ENCODE measurements at places on chromosomes 4 and X.
A peak's percentile ranks its signal among the peaks of the same experiment; 100 is the strongest.

DNA sequence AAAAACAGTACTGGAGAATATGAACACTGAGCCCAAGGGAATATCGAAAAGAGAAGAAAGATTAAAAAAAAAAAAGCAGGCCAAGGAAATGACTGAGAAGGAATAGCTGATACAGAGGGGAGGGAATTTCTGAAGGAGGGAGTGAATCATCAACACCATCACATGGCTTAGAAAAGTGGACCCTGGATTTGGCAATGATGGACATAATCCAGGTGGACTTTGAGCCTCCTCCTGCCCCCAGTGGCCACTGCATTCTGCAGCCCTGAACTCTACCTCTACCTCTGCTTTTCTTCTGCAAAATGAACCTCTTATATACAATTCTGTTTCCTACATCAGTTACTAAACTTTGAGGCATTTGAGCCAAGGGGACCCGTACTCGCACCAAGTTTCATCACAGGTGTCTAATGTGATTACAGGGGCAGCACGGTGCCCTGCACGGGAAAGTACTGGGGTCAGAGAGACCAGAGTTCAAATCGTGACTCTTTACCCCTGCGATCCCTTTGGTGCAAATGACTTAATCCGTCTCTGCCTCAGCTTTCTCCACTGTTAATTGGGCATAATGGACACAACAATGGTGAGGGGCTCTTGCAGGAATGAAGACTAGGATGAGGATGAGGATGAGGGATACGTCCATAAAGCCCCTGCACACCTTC is 1.1 kb downstream of the OCIAD2 start:
- peak; percentile 31 for DNase-seq

- no peak for DNase-seq
Measured at GRCh38 chr4:81666491-81666890, 194.8 kb upstream of the RASGEF1B start.

- DNase-seq, result no peak
Measured at GRCh38 chrX:13651150-13651549, 1.8 kb upstream of the TCEANC start.

GRCh38 chrX:74614093-74614909 is at the start of gene RLIM:
RLIM (minus strand) TSS chrX:74614624; CDS start chrX:74595977, 18,647 bp downstream.
- DNase-seq, result peak; percentile 96

DNA sequence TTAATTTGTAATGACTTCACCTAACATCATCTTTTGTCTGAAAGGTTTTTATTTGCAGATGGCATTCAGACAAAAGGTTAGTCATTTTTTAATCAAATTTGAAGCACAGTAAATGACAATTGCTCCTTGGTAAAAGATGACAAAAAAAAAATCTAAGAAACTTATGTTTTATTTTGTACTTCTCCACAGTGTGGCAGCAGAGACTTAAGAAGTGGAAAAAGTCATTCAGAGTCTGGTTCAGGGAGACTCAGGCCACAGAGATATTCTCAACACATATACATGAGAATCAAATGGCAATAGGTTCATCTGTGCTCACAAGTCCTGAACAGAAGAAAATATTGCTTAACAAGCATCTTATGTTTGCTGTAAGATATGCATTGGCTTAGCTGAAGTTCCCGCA is 436.2 kb downstream of the KCNIP4 start:
- DNase-seq, result peak; percentile 12

- peak; percentile 62 for DNase-seq
Measured at GRCh38 chr4:13984991-13985800, 357.7 kb upstream of the BOD1L1 start.

DNA sequence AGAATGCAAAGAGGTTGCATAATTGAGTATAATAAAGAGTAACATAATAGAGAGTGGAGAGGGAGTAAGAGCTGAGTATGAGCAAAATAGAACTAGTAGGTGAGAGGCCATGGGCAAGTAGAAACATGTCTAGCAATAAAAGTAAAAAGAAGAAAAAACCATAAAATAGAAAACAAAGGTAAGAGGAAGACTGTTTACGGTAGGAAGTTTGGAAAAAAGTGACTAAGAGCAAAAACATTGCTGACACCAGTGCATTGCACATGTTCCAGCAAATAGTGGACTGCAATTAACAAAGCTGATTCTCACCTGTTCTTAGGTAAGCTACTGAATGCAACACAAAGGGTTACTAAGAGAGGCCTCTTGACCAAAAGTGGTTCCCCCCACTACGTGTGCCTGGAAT is 202.9 kb downstream of the TEX13A start:
- no peak for DNase-seq

GRCh38 chrX:49850028-49850427 is 20.9 kb downstream of the PAGE4 start:
- DNase-seq, result no peak

GRCh38 chr4:141375855-141376254 is 155.2 kb downstream of the ZNF330 start:
- peak; percentile 92 for DNase-seq

All from AG10803 (cell line).